DMS53 (cell line): ENCODE measurements at places on chromosomes 1 and 21.

DNA sequence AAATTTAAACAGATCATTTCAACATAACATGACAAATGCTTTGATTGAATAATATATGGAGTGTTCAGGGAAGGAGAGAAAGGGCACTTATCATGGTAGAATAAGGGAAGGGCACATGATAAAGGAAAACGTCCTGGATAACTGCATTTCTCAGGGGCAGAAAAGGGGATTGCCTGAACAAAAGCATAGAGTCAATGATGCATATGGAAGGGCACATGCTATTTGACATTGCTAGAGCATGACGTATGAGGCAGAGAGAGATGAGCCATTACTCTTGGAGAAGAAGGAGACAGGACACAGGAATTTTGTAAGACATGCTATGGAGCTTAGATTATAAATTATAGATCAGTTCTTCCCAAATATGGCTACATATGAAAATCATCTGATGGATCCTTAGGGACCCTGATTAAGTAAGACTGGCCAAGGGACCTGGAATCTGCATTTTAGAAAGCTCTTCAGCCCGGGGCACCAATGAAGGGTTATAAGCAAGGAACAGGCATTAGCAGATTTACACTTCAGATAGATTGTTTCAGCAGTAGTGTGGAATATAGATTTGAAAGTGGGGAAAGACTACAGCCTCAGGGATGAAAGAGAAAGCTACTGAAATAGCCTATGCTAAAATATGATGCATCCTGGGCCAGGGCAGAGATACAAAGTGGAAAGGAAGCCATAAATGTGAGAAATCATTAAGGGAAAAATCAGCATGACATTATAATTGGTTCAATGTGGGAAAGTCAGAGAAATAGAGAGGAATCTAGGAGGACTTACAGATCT, 21.3 kb downstream of the FMO2 start:
- no peak for DNase-seq

- no peak for DNase-seq
Measured at GRCh38 chr1:206058927-206059292, 5.9 kb downstream of the RHEX start.

DNA sequence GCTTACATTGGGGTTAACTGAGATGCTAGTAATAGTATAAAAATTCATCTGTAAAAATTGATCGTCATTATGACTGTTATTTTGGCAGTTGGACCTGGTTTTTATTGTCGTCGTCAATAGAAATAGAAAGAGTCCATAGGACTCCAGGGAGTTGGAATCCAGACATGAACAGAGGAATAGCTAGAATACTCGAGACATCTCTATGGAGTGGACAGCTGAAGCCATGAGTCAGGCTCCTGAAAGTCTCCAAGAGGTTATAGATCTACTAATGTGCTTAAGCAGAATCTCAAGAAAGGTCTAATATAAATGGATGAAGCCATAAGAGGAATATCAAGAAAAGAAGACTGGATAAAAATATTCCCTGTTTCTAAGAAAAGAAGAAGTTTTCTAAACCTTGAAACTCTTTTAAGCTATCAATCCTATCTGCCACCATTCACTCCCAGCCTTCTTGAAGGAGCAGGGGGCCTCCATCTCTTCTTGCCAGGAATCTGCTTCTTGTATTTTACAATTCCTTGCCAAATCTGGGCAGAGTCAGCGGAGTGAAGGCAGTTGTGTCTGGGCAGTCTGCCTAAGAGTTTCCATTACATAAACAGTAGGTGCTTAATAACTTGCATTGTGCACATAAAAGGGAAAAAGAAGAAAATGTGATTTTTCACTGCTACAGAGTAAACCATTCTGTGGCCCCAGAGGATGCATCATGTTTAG, 163.3 kb downstream of the ST6GALNAC5 start:
- no peak for DNase-seq

GRCh38 chr1:77739235-77739634, 20.4 kb downstream of the USP33 start:
- no peak for DNase-seq

DNA sequence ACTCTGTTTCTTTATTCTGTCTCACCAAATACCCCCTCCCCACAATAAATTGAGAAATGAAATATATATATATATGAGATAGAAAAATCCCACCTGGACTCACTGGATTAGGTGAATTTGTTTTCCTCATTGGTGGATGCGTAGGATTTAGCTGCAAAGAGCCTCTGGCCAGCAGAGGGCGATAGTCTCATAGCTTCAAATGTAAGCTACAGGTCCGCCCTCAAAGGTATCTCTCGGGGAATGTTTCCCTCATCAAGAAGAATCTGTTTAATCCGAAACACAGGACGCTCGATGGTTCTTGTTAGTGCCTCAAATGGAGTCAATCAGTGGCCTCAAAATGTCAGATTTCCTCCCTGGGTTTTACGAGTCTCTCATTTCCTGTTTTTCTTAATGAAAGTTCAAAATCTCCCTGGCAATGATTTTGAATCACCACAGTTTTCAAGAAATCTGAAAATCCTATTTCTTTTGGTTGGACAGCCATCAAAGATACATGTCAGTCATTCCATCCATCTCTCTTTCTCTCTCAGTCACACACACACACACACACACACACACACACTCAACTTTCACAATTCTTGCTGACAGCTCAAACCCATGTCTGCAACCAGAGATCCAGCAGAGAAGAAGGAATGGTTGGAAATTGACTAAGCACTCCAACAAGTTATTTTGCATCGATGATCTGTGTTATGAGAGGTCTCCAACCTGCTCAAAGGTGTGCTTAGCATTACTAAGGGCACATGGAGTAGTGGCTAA, 13.9 kb upstream of the CAMK1G start:
- peak; percentile 95 for DNase-seq
